ENCODE measurements at places on chromosomes 12 and 14. TPM values are rescaled to one million over a fixed set of nuclear protein-coding genes. Genes with fewer than 3 reads are reported as not detected.

The TAS2R9 gene
- total RNA-seq, result not detected

The ACSM4 gene
- total RNA-seq, result not detected

The PAPLN gene
- total RNA-seq, result 9.1 TPM

The PTHLH gene
- total RNA-seq, result 53.5 TPM

- H3K27ac ChIP-seq, result no peak overlapping the region
- peaks cover 22% of the 10 kb centered on the region for H3K4me1 ChIP-seq
- no peak for DNase-seq
- no peaks in the 10 kb centered on the region for H3K27me3 ChIP-seq
- H3K4me3 ChIP-seq, result no peak overlapping the region
- peaks cover 4% of the 10 kb centered on the region for H3K36me3 ChIP-seq
These were observed 42.9 kb upstream of the NR2C1 start for GRCh38 chr12:95116341-95116740.

DNA sequence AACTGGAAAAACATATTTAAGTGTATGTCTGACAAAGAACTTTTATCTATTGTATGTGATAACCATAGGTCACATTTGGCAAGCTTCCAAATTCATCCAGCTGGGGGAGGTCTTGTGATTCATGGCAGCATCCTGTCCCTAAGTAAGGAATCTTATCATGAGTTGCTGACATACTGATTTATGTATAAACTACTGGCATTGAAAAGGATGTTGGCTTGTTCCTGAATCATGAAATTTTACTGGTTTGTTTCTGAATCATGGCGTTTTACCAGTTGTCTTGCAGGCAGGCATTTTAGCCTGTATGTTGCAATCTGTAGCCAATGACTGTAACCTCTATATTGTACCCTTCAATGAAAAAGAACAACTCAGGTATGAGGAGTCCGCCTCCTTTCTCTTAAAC is 244.8 kb downstream of the IPO8 start:
- no peaks in the 10 kb centered on the region for H3K4me1 ChIP-seq
- peak; percentile 32 for DNase-seq
- H3K4me3 ChIP-seq, result no peak overlapping the region
- no peaks in the 10 kb centered on the region for H3K36me3 ChIP-seq

- peak overlapping the region; percentile 97 for H3K4me3 ChIP-seq
- H3K27ac ChIP-seq, result peak overlapping the region; percentile 90
- DNase-seq, result peak; percentile 23
These were observed 729 bp downstream of the OSBPL8 start for GRCh38 chr12:76558684-76559399.

- H3K27me3 ChIP-seq, result no peaks in the 10 kb centered on the region
- no peaks in the 10 kb centered on the region for H3K36me3 ChIP-seq
- H3K4me1 ChIP-seq, result no peaks in the 10 kb centered on the region
- DNase-seq, result no peak
- no peak overlapping the region for H3K27ac ChIP-seq
- no peak overlapping the region for H3K4me3 ChIP-seq
These were observed 165.4 kb downstream of the DERA start for GRCh38 chr12:16076557-16076956.

DNA sequence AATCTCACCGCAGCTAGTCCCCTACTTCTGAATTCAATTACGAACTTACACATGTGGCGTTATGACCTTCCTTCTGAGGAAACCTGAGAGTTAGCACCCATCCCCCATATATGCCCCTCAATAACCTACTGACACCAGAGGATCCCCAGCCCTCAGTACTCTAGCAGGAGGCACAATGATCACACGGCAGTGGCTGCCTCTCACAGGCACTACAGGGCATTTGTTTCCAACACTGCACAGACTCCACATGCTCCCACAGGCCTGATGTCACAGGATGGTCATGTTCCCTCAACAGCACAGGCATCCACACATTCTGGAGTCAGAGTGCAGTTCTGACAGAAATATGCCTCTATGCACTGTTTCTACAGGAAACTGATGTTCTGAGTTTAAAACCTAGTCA is 17.4 kb downstream of the PPP1CC start:
- DNase-seq, result no peak
- no peak overlapping the region for H3K4me3 ChIP-seq
- no peaks in the 10 kb centered on the region for H3K4me1 ChIP-seq

DNA sequence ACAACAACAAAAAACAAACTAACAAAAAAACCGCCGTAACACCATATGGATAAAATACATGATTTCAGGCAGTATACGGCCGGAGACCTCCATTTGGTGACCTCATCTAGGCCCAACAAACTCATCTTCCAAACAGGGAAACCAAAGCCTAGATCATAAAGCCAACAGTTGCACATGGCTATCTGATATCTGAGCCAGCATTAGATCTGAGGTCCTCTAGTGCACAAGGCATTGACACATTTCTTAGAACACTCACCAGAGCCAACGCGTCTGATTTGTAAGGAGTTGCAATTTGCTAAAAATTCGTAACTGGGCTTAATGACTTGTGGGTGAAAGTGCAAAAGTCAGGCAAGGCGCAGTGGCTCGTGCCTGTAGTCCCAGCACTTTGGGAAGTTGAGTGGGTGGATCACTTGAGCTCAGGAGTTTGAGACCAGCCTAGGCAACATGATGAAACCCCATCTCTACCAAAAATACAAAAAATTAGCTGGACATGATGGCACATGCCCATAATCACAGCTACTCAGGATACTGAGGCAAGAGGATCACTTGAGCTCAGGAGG is 42.0 kb upstream of the NUDT4 start:
- peak overlapping the region; percentile 63 for H3K27ac ChIP-seq
- H3K4me3 ChIP-seq, result no peak overlapping the region
- DNase-seq, result no peak
- no peaks in the 10 kb centered on the region for H3K27me3 ChIP-seq
- no peaks in the 10 kb centered on the region for H3K36me3 ChIP-seq
- H3K4me1 ChIP-seq, result peaks cover 15% of the 10 kb centered on the region

GRCh38 chr12:122888232-122888752 is 7.6 kb downstream of the VPS37B start:
- H3K27me3 ChIP-seq, result no peaks in the 10 kb centered on the region
- peak overlapping the region; percentile 86 for H3K27ac ChIP-seq
- DNase-seq, result peak; percentile 77
- H3K4me3 ChIP-seq, result peak overlapping the region; percentile 1
- peaks cover 61% of the 10 kb centered on the region for H3K4me1 ChIP-seq
- H3K36me3 ChIP-seq, result no peaks in the 10 kb centered on the region

- H3K27ac ChIP-seq, result no peak overlapping the region
- peaks cover 97% of the 10 kb centered on the region for H3K27me3 ChIP-seq
- no peak for DNase-seq
These were observed 7.5 kb upstream of the PAX9 start for GRCh38 chr14:36653962-36654793.

GRCh38 chr14:53531156-53531555 is 378.0 kb upstream of the DDHD1 start:
- no peak overlapping the region for H3K4me3 ChIP-seq
- no peaks in the 10 kb centered on the region for H3K36me3 ChIP-seq
- no peak for DNase-seq
- H3K4me1 ChIP-seq, result no peaks in the 10 kb centered on the region

- no peaks in the 10 kb centered on the region for H3K36me3 ChIP-seq
- no peak overlapping the region for H3K4me3 ChIP-seq
- H3K4me1 ChIP-seq, result peaks cover 15% of the 10 kb centered on the region
- H3K27me3 ChIP-seq, result peaks cover 32% of the 10 kb centered on the region
- DNase-seq, result peak; percentile 20
These were observed 12.4 kb downstream of the FAM181A start for GRCh38 chr14:93939304-93940229.

GRCh38 chr14:105456736-105457617 is 17.6 kb upstream of the CRIP2 start:
- H3K4me1 ChIP-seq, result no peaks in the 10 kb centered on the region
- no peak for DNase-seq
- peaks cover 2% of the 10 kb centered on the region for H3K36me3 ChIP-seq
- H3K4me3 ChIP-seq, result no peak overlapping the region
- H3K27ac ChIP-seq, result no peak overlapping the region

DNA sequence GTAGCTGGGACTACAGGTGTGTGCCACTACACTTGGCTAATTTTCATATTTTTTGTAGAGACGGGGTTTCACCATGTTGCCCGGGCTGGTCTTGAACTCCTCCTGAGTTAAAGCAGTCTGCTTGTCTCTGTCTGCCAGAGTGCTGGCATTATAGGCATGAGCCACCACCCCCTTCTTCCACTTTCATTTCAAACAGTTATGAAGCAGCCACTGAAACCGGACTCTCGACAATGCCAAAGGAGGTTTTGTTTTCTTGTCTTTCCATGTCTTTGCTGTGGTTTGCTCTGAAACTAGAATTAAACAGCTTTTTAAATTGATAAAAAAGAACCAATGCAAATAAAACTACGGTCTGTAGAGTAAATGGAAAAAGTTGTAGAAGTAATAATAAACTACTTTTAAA is 30.4 kb downstream of the RAP1B start:
- H3K4me3 ChIP-seq, result no peak overlapping the region
- H3K36me3 ChIP-seq, result no peaks in the 10 kb centered on the region
- H3K27ac ChIP-seq, result no peak overlapping the region
- H3K27me3 ChIP-seq, result no peaks in the 10 kb centered on the region

- H3K4me1 ChIP-seq, result no peaks in the 10 kb centered on the region
- no peak overlapping the region for H3K27ac ChIP-seq
- no peak for DNase-seq
- H3K4me3 ChIP-seq, result no peak overlapping the region
These were observed 44.9 kb downstream of the FOS start for GRCh38 chr14:75323571-75323970.

GRCh38 chr12:129127771-129128170 is 274.5 kb downstream of the GLT1D1 start:
- no peak for DNase-seq
- no peak overlapping the region for H3K4me3 ChIP-seq
- H3K36me3 ChIP-seq, result no peaks in the 10 kb centered on the region
- no peaks in the 10 kb centered on the region for H3K27me3 ChIP-seq
- H3K27ac ChIP-seq, result no peak overlapping the region
- no peaks in the 10 kb centered on the region for H3K4me1 ChIP-seq

GRCh38 chr14:56686416-56686815 is 106.8 kb downstream of the TMEM260 start:
- H3K4me1 ChIP-seq, result no peaks in the 10 kb centered on the region
- H3K27me3 ChIP-seq, result no peaks in the 10 kb centered on the region
- no peaks in the 10 kb centered on the region for H3K36me3 ChIP-seq
- H3K4me3 ChIP-seq, result no peak overlapping the region
- no peak overlapping the region for H3K27ac ChIP-seq
- no peak for DNase-seq

- H3K36me3 ChIP-seq, result no peaks in the 10 kb centered on the region
- no peak overlapping the region for H3K4me3 ChIP-seq
- DNase-seq, result peak; percentile 59
- H3K27ac ChIP-seq, result no peak overlapping the region
- H3K27me3 ChIP-seq, result no peaks in the 10 kb centered on the region
These were observed 195.5 kb downstream of the CACNA1C start for GRCh38 chr12:2248087-2248900.
